ENCODE measurements at places on chromosomes 1 and 21.
A peak's percentile ranks its signal among the peaks of the same experiment; 100 is the strongest.

DNA sequence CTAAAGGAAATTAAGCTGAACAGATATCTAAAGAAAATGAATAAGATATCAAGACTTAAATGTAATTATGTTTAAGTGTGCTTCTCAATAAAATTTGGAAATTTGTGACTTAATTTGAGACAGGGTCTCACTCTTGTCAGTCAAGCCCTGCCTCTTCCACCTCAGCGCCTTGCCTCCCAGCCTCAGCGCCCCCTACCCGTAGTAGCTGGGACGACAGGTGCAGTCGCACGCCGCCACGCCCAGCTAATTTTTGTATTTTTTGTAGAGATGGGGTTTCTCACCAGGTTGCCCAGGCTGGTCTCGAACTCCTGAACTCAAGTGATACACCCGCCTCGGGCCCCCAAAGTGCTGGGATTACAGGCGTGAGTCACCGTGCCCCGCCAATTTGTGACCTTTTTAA lies 117.0 kb downstream of the CLEC20A start:
- DNase-seq: no peak

GRCh38 chr1:226529891-226530290 lies 18.7 kb upstream of the STUM start:
- no peak for DNase-seq

- no peak for DNase-seq
Measured at GRCh38 chr1:206699626-206700025, 14.9 kb downstream of the MAPKAPK2 start.

- no peak for DNase-seq
Measured at GRCh38 chr1:162023547-162024501, at the start of gene OLFML2B. Gene OLFML2B, minus strand, starts transcription at chr1:162023869. Its CDS starts 439 bp downstream, at chr1:162023430.

GRCh38 chr1:150562446-150563339 lies 13.5 kb downstream of the ADAMTSL4 start:
- DNase-seq: no peak

- DNase-seq: no peak
Measured at GRCh38 chr1:48405400-48405799, 66.6 kb downstream of the SPATA6 start.

DNA sequence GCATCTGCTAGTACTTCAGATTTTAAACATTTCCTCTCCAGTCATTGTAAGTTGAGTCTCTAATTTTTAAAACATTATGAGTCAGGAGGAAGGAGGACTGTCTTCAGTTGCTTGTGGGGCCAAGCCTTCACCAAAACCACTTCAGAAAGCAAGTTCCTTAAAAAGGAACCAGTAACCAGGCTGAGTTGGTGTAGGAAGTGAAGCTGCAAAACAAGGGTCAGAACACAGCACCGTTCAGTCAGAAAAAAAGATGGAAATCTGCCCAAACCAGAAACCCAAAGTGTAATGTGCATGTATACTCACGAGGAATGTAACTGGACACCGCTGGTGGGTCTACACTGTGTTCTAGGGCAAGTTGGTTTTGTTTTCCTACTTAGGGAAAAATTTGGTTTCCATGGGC lies 402.1 kb downstream of the SETD4 start:
- DNase-seq: no peak

GRCh38 chr1:30449428-30450147 lies 273.8 kb downstream of the MATN1 start:
- no peak for DNase-seq

- DNase-seq: no peak
Measured at GRCh38 chr1:168897249-168897648, 168.2 kb upstream of the DPT start.

DNA sequence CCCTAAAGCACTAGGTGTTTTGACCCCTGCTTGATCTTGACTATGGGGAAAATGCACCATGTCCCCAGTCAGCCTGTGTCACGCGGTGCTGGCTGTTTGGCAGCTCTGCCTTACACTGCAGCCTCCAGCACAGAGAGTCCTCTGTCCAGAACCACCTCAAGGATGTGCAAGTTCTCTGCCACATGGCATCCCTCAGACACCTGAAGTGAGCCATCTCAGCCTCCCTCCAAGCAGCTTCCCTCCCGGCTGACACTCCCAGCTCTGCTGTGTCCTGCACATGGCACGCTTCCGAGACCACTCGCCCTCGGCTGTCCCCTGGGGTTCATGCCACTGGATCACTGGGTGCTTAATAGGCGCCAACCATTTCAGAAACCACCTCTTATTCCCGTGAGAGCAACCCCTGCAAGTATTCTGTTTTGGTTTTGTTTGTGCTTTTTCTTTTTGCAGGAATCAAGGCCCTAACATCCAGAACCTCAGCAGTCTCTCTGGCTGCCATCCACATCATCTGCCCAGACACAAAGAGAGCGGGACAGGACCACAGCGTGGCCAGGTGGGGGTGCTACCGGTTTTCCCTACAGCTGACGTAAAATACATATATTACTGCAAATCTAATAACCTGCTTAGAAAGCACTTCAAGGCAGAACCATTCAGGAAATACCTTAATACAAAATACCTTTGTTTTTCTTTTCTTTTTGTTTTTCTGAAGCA lies 45.7 kb downstream of the CAPZB start:
- no peak for DNase-seq

DNA sequence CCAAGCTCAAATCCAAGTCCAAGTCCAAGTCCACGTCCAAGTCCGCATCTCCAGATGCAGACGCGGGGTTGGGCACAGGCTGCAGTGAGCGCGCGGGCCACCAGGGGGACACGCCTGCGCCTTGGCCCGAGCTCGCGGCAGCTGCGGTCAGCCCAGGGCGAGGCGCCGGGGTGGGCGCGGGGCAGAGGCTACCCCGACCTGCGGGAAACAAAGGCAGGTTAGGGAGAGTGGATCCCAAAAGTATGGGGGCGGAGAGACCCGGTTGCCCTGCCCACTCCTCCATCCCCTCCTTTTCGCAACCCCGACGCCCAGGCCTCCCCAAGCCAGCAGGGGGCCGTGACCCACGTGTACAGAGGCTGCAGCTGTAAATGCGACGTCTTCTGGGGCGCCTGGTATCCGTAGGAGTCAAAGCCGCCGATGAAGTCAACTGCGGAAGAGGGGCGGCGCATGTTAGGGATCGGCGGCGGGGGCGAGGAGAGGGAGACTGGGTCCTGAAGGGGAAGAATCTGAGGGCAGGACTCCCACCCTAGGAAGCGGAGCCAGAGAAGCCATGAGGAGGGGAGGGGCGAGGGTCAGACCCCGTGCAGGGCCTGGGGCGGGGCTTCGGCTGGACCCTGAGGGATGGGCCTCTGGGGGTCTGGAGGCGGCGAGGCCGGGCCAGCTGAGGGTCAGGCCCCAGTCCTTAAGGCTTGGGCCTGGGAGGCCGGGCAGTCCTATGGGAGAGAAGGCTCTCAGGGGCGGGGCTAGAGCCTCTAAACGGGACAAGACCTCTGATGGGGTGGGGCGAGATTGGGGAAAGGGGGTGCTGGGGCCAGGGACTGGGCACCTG lies 58.0 kb downstream of the NKAIN1 start:
- peak; percentile 79 for DNase-seq

- DNase-seq: no peak
Measured at GRCh38 chr1:53847980-53848379, 9.9 kb upstream of the NDC1 start.
